ENCODE measurements at places on chromosomes 5 and 9.

DNA sequence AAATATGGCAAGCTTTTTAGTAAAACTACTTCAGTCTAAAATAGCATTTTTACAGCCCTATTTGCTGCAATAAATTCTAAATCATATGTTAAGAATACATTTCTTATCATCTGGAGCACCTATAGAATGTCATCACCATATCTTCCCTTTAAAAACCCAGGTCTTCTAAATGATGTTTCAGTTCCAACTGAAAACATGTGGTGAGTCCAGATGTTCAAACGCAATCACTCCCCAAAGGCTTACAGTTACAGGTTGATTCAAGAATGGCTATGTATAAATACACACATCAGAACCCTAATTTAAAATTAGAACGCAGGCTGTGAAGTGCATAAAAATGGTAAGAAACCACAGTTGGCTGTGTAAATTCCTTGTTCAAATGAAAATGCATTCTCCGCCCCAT, 796.3 kb downstream of the MAT2B start:
- DNase-seq, result no peak

GRCh38 chr5:67659288-67659687, 462.7 kb upstream of the CD180 start:
- DNase-seq, result no peak

DNA sequence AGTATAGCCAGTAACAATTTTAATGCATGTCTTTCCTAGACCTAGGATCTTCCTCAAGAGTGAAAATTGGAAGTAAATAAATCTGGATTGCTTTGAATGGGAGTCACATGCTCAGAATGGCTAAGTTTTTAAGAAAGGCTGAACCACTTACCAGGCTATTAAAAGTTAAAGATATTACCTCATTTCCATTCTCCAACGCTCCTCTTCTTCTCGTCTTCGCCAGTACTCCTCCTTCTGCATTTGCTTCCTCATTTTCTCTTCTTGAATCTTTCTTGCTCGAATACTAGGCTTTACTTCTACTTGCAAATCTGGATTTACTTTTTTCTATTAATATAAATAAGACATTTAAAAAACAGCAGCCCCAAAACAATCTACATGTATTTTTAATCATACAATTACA, 49.6 kb downstream of the ZFR start:
- DNase-seq, result no peak

DNA sequence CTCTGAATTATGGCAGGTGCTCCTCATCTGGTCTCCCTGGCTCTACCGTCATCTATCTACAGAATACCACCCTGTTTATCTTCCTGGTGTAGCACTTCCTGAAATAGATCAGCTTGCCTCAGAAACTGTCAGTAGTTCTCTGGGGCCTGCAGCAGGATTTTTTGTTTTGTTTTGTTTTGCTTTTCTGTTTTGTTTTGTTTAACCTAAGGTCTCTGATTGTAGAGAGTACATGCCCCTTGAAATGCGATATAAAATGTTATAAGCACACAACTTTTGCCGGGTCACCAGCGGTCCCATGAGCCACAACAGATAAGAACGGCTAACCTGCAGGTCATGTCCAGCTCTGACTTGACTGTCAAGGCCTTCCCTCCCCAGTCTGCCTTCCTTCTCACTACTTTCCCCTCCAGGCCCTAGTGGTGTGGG, 26.6 kb upstream of the CREBRF start:
- DNase-seq, result no peak

GRCh38 chr9:69535911-69536310, 136.3 kb downstream of the APBA1 start:
- DNase-seq, result no peak

DNA sequence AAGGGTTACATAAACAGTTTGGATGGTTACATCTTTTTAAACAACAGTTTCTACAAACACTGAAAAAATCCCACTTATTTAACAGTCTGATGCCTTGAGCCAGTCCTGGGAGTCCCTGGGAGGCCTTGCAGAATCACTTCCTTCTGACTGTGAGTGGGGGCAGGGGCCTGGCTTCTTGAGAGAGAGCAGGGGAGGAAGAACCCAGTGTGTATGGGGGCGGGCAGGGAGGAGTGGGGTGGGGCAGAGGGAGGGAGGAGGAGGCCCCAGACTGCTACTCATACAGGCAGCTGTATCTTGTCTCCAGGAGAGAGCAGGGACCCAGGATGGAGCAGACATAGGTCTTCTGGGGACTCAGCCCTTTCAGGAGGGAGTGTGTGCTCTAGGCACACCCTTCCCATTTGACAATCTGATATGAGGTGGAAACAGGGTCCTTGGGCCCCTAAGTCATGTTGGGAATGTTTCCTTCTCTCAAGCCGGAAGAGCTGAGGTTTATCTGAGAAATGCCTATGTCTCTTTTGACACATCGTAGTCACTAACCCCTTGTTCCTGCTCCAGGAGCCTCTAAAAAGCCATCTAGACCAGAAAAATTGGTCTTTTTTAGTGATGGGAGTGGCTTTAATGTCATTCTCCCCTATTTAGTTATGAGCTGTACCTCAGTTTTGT, 52.8 kb downstream of the IRF1 start:
- peak; percentile 23 for DNase-seq

DNA sequence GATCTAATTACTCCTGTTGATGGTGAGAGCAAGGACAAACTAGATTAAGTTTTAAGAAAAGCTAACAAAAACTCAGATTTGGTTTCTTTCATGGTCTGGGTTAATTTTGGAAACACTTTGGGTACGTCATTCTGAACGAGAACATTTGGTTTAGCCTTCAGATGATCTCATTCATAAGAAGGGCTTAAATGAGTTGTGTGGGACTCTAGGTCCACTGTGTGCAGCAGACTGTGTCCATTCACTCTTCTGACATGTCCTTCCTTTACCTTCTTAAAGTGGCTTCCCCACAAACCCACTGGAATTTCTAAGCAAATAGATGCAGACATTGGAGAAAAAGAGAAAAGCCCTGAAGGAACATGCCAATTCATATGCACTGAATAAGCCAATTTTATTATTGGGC, 96.8 kb downstream of the FBXO4 start:
- no peak for DNase-seq

GRCh38 chr9:85155352-85155751, 485.8 kb downstream of the NTRK2 start:
- no peak for DNase-seq

DNA sequence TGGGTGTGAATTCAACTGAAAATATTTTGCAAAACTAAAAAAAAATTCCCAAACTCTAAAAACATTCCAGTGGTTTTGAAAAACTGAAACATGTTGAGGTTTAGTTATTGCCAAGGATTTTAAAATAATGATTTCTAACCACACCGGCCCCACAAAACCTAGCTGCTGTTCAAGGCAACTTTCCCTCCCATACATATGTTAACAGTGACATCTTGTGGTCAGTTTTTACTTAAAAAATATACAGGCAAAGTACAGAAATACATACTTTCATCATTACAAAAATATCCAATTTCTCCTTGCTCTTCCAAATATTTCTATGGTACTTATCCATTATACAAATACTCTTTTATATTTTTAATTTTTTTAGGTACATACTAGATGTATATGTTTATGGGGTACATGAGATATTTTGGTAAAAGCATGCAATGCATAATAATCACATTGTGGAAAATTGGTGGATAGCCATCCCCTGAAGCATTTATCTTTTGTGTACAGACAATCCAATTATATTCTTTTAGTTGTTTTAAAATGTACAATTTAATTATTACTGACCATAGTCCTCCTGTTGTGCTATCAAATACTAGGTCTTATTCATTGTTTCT, 34.4 kb upstream of the MRPS30 start:
- peak; percentile 3 for DNase-seq

DNA sequence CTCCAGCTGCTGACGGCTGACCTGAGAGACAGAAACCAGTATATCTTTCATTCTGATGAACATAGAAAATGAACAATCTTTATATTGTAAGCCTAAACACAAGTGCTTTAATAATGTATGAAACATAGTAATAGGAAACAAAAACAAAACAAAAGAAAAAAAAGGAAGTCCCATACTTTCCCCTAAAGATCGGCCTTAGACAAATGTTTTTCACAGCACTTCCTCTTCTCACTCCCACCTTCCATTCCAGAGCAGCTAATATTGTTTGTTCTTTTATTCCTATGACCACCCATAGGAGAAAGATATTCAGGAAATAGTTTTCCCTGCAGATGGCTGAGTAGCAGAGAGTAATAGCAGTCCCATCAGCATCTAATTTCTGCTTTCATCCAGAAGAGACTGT, 194.4 kb upstream of the SLC27A6 start:
- DNase-seq, result no peak

GRCh38 chr5:113320273-113320780, 114.5 kb downstream of the TSSK1B start:
- DNase-seq, result no peak

GRCh38 chr5:139644001-139644456, 4.1 kb upstream of the CXXC5 start:
- no peak for DNase-seq

- DNase-seq, result no peak
Measured at GRCh38 chr9:69577123-69577522, 95.0 kb downstream of the APBA1 start.

DNA sequence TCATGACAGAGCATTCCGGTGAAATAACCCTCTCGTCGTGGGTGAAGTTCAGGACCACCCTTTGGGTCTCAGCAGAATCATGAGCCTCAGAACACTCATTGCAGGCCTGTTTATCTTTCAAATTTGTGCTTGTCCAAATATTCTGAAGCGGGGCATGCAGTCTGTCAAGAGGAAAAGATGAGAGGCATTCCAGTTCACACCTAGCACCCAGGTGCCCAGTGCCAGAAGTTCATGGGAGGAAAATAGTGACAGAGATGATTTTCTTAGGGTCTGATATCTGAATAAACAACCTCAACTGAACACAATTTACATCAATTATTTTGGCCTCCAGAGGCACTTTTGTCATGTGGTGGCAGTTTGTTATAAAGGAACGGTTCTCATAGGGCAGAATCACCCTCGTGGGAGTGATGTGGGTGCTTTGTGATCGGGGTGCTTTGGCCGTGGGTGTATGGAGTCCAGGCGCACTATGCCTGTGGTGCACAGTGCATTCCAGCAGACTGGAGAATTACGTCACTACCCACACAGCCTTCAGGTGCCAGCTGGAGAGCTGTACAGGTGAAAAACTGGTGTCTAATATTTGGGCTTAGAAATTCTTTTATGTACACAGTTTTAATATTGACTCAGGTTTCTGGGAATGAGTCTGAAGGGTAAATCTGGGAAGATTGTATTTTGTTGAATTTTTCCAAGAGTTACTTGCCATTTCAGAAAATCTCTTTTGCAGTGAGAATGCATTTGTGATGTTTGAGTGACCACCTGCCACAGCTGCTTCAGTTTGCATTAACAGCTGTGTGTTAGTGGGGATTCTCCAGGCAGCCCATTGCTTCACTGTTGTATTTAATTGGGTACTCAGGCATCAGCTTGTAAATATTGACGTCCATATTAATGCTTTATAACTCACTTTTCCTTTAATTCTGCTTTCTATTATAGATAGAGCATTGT, 289.3 kb downstream of the FANCC start:
- DNase-seq, result no peak

- DNase-seq, result no peak
Measured at GRCh38 chr9:104997536-104997935, 69.6 kb upstream of the ABCA1 start.

DNA sequence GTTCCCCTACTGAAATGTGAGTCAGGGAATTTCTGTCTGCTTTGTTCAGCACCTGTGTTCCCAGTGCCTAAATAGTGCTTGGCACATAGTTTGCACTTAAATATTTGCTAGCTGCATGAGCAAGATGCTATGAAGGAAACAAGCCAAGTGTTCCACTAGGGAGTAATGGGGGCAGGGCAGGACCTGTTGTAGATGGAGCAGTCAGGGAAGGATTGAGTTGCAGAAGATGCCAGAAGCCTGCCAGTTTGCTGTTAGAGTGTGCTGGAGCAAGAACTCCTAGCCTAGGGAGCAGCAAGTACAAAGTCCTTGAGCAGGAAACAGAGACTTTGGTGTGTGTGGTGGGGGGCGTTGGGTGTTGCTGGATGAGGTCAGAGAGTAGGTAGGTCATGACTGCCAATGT, 87.5 kb downstream of the DAB2IP start:
- DNase-seq, result no peak

- DNase-seq, result no peak
Measured at GRCh38 chr5:74059706-74060105, 433.7 kb downstream of the ARHGEF28 start.

- no peak for DNase-seq
Measured at GRCh38 chr9:104858271-104858670, 69.7 kb downstream of the ABCA1 start.

DNA sequence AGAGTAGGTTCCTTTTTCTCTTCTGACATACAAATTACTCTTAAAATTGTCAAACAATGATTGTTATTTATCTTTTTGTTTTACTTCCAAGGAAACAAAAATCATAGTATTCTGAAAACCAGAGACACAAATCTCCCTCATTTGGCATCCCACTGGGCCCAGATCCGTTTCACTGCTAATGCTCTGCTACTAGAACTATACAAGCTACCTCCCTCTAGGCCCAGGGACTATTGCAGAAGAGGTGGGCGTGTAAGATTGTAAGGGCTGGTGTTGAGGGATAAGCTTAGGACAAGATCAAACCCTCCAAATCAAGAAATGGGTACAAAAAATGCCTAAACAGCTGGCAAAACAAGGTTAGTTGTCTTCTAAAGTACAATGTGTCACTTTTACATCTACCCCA, 928.9 kb upstream of the CDH10 start:
- no peak for DNase-seq

DNA sequence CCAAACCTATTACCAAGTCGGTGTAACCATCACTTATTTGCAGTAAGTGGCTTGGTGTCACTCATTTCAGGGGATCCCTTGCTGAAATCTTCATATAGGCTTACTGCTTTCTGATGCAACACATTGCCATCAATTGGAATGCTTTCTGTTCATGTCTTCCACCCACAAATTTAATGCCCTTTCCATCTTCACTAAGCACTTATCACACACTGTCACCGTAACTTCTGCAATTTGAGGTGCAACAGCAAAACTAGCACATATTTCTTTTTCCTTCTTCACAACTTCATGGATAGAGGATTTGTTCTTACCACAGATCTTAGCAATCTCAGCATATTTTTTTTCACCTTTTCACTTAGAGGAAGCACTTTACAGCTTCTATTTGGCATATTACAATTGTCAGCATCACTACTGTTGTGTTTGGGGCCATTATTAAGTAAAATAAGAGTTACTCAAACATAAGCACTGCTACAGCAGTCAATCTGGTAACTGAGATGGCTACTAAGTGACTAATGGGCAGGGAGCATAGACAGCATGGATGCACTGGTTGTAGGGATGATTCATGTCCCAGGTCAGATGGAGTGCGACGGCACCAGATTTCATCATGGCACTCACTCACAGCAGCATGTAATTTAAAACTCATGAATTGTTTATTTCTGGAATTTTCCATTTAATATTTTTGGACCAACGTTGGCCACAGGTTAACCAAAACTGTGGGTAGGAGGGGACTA, 70.1 kb downstream of the PIP5K1B start:
- no peak for DNase-seq

- DNase-seq, result no peak
Measured at GRCh38 chr5:60485361-60485760, 214.6 kb downstream of the DEPDC1B start.

GRCh38 chr5:128378196-128378595, 159.8 kb downstream of the FBN2 start:
- DNase-seq, result no peak
